ENCODE measurements at places on chromosomes 5 and 9.

DNA sequence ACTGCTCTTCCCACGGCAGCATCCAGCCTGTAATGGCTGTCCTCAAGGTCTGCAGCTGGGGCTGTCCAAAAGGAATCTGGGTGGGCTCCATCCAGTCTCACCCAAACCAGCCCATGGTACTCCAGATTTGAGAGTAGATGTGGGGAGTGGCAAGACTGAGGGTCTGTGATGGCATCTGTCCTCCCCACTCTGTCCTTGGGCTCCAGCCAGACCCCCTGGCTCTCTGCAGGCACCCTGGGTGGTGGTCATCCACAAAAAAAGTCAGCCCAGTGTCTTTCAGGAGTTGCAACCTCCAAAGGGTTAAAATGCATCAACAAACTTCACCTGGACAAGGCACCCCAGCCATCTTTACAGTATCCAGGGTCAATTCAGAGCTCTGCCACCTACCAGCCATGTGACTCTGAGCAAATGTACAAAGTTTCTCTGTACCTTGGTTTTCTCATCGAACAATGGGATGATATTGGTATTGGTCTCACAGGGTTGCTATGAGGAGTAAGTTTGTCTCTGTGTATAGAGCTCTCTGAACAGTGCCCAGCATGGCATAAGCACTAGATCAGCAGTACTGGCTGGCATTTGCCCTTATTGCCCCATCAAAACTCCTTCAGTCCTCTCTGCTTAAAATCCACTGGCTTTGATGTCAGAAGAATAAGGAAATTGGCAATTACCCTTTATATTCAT lies 7.3 kb upstream of the S1PR3 start:
- no peak for DNase-seq

GRCh38 chr5:40384782-40385390 lies 294.8 kb upstream of the PTGER4 start:
- DNase-seq = no peak

DNA sequence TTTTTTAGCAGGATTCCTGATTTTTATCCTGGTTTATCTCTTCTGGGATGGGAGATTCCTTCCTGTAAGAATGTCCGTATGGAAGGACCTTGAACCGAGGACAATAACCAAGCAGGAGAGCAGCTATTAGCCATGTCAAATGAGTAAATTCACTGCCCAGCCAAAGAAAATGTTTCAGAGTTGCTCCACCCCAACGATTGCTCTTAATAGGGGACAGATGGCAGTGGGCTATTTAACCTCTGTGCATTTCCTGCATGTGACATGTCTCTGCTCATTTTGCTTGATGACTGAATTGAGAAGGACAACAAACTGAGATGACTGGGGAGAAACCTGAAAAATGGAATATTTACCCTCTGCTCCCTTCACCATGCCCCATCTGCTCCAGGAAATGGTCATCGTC lies 479.9 kb upstream of the ZNF462 start:
- DNase-seq = no peak

DNA sequence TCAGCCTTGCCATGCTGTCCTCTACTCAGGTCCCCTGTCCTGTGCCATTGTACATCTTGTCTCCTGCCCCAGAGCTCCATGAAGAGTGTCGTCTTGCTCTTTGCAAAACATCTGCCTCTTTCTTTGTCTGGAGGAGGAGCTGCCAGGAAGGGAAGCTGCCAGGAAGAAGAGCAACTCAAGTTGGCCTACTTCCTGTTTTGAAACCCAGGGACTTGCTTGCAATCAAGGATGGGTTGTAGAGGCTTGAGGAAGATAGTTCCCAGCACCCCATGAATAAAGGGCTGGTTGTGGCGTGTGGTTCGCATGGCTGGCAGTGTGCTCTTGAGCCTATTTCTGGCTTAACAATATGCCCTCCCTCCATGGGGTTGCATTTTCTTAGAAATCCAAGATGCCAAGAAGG lies 53.0 kb upstream of the CPEB4 start:
- DNase-seq = no peak

GRCh38 chr5:118578093-118578492 lies 410.3 kb downstream of the DTWD2 start:
- no peak for DNase-seq
